ENCODE measurements at places on chromosomes 3 and 15. TPM values are rescaled to one million over a fixed set of nuclear protein-coding genes. Genes with fewer than 3 reads are reported as not detected.

Gene FBXO40
- not detected for total RNA-seq

Gene TLR9
- 0.45 TPM for total RNA-seq

Gene C2CD4A
- not detected for total RNA-seq

Gene EPB42
- not detected for total RNA-seq

Gene ITIH4
- 11.8 TPM for total RNA-seq

Gene PLCH1
- total RNA-seq: 0.14 TPM

Gene CLDN16
- total RNA-seq: not detected

Gene XIRP1
- not detected for total RNA-seq

Gene SEMA6D
- total RNA-seq: not detected
